ENCODE measurements at places on chromosomes 12 and 14. TPM values are rescaled to one million over a fixed set of nuclear protein-coding genes. Genes with fewer than 3 reads are reported as not detected.

DNA sequence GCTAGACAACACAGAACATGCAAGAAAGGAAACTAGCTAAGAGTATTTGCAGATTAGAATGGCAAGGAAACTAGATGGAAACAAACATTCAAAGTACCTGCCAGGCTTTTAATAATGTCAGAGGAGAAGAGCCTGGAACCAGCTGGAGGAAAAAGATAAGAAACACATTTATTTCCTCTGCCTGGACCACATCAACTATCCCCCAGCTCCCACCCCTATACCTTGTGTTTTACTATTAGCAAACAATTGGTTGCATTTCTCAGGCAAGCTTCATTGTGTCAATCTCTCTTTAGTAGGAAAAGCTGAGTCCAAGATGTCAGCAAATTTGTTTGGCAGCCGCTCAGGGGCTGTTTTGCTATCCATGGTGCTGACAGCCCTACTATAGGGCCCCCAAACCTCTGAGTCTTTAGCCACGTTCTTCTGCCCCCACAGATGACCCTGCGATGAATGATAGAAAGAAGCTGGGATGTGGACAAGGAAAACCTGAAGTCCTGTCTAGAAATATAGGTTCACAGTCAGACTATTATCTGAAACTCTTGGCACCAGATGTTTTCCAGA is 11.6 kb upstream of the SYNDIG1L start:
- DNase-seq, result no peak

GRCh38 chr12:48486679-48487078 is 4.4 kb downstream of the C12orf54 start:
- DNase-seq, result no peak

DNA sequence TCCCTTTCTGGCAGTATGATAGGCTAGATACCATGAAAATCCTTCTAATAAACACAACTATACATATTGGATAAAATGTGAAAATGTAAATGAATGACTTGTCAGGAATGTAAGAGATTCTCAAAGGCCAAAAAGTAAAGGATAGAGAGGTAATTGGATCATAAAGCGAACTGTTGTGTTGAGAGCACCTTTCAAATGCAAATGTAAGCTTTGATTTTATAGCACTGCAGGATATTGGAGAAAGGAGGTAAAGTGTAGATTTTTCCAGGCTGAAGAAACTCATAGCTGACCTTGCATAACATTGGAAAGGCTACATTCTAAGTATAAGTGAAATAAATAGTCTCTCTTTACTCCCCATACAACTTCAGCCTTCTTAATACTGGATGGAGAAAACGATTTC is 54.0 kb downstream of the PTPRB start:
- DNase-seq, result no peak

C1S gene
- 66.4 TPM for polyA plus RNA-seq

DNA sequence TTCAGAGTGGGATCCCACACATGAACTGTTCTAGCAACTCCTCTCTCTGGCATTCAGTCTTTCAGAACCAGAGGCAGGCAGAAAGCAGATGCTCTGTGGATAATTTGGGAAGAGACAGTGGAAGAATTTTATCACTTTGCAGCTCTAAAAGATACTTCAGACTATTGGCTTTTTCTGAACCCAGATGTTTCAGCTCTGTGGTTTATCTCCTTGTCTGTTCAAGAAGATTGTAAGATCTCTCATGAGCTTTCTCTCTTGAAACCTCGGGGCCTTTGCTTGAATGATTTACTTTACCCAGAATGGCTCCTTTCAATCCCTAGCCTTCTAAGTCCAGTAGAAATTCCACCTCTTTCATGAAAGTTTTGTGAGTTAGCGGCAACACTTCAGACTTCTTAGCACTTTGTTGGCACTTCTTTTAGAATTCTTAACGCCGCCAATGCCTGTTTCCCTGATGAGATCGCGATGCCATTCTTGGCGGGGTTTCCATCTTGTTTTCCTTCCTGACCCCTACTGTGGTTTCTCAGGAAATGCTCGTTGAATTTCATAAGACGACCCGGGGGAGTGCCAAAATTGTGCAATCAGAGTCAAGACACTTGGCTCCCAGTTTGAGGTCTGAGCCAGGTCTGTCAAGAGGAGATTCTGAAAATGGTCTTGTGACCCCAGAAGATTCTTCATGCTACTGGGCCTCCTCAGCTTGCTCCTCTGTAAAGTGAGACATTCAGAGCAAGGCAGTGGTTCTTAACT is 107.0 kb upstream of the PRICKLE1 start:
- DNase-seq, result no peak

DNA sequence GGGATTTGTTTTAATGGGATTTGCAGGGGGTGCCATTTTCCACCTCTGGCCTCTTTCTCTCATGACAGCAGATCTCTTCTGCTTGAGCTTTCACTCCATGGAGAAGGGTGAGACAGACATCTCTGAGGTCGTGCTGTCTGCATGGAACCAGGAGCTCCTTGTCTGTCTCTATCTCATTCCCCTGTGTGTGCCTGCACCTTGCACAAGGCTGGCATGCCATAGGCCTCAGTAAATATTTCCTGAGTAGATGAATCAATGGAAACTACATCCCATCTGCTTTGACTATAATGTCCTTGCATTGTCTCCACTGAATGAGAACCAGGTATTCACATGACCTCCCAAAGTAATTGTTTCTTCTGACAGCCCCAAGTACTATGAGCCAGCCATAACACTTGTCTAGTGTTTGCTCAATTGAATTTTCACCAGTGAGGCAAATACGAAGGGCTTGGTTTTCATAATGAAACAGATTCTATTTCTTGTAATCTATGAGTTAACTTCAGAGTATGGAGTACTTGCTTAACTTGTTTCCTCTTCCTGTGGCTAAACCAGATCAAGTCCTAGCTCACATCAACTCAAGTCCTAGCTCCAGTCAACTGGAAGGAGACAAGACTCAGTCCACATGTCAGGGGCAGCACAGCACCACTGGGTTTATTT is 32.3 kb downstream of the KCNK13 start:
- no peak for DNase-seq

CACNA1C gene
- 3.2 TPM for polyA plus RNA-seq
